ENCODE measurements at places on chromosomes 6 and 20.

- DNase-seq = no peak
Measured at GRCh38 chr6:90028995-90029635, 134.8 kb downstream of the GJA10 start.

GRCh38 chr20:10806539-10806938, 132.7 kb upstream of the JAG1 start:
- DNase-seq = no peak

DNA sequence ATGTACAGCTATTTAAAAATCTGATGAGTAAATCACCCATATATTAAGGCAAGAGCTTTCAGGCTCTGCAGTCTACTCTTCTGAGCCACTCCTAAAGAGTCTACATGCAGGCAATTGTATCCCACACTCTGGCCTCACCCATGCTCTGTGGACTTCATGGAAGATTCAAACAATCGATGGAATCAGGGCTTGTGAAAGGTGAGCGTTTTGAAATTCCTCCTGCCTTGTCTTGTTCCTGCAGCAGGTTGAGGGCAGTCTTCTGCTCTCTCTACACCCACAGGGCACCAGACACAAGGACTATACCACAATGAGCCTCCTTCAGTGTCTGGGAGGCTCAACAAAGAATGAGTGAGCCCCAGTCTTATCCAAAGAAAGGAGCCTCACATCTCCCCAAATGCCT, 51.1 kb downstream of the TBC1D7 start:
- DNase-seq = no peak

DNA sequence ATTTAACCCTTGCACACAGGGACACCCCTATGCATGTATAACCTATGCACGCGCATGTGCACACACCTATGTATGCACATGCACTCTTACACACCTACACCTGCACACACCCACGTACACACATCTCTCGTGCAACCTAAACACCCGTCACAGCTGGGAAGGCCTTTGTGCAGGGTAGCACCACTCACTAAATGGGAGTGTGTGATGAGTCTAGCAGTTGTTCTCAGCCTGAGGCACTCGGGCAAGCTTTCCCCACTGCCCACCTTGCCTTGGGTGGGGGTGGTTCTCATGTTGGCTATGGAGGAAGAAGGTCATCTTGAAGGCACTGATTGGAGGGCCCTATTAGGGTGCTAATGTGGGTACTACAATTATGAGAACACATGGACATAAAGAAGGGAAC, 85.8 kb downstream of the DLL1 start:
- no peak for DNase-seq

All from skeletal muscle cell (primary cell).